ENCODE measurements at places on chromosomes 2 and 18. TPM values are rescaled to one million over a fixed set of nuclear protein-coding genes. Genes with fewer than 3 reads are reported as not detected.
A peak's percentile ranks its signal among the peaks of the same experiment; 100 is the strongest.

- no peak overlapping the region for H3K4me3 ChIP-seq
- H3K27me3 ChIP-seq: no peaks in the 10 kb centered on the region
- H3K4me1 ChIP-seq: no peaks in the 10 kb centered on the region
- H3K27ac ChIP-seq: no peak overlapping the region
- no peak for DNase-seq
Measured at GRCh38 chr2:69780921-69781320, 39.0 kb downstream of the ANXA4 start.

- H3K4me1 ChIP-seq: no peaks in the 10 kb centered on the region
- H3K27ac ChIP-seq: no peak overlapping the region
- DNase-seq: peak; percentile 28
- no peaks in the 10 kb centered on the region for H3K27me3 ChIP-seq
Measured at GRCh38 chr2:239175181-239175580, 225.6 kb downstream of the HDAC4 start.

DNA sequence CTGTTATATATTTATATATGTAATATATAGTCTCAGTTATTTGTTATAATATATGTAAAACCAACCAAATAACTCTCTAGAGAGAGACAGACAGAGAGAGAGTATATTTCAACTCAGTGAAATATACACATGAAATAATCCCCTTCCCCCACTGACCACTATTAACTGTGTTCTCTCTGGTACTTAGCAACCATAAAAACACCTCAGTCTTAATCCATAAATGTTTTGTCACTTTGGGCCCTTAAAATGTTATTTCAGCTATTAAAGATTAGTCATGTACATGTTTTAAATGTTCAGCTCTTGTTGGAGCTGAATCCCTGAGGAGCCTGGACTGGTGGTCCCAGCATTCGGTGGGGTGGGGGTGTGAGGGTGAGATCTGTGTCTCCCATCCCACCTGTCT, 122.2 kb upstream of the MAP3K20 start:
- H3K4me1 ChIP-seq: no peaks in the 10 kb centered on the region
- peak overlapping the region; percentile 69 for H3K27ac ChIP-seq
- H3K4me3 ChIP-seq: no peak overlapping the region
- H3K27me3 ChIP-seq: no peaks in the 10 kb centered on the region
- DNase-seq: no peak

DNA sequence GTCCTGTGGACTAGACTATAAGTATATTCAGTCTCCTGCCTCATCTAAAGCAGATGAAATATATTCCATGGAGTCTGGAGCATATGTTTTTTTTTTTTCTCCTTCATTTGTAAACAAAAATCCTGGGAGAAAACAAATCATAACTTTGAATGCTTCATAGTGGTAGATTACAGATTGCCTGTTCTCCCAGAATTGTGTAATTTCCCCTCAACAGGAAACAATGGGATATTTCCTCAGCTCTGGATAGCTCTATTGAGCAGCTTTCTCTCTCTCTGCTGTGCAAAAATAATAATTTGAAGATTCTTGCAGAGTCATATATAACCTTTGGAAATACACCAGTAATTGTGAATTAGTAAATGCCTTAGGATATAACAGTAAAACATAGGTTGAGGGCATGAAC, 1406.6 kb upstream of the ACVR2A start:
- H3K27ac ChIP-seq: no peak overlapping the region
- no peak for DNase-seq
- H3K27me3 ChIP-seq: no peaks in the 10 kb centered on the region
- H3K4me1 ChIP-seq: no peaks in the 10 kb centered on the region
- no peaks in the 10 kb centered on the region for H3K36me3 ChIP-seq
- H3K4me3 ChIP-seq: no peak overlapping the region

GRCh38 chr2:218371983-218372350, 10.1 kb upstream of the SLC11A1 start:
- H3K27me3 ChIP-seq: no peaks in the 10 kb centered on the region
- no peaks in the 10 kb centered on the region for H3K4me1 ChIP-seq
- no peak for DNase-seq
- H3K36me3 ChIP-seq: no peaks in the 10 kb centered on the region
- H3K4me3 ChIP-seq: no peak overlapping the region

- no peak overlapping the region for H3K27ac ChIP-seq
- H3K36me3 ChIP-seq: no peaks in the 10 kb centered on the region
- DNase-seq: no peak
- H3K27me3 ChIP-seq: no peaks in the 10 kb centered on the region
Measured at GRCh38 chr18:70491734-70492348, 203.0 kb downstream of the SOCS6 start.

- H3K27ac ChIP-seq: no peak overlapping the region
- no peaks in the 10 kb centered on the region for H3K36me3 ChIP-seq
- no peaks in the 10 kb centered on the region for H3K4me1 ChIP-seq
- no peaks in the 10 kb centered on the region for H3K27me3 ChIP-seq
- H3K4me3 ChIP-seq: no peak overlapping the region
Measured at GRCh38 chr2:25338401-25338800, 3.3 kb downstream of the DNMT3A start.

GRCh38 chr2:38473333-38474005, 96.4 kb upstream of the ATL2 start:
- no peaks in the 10 kb centered on the region for H3K36me3 ChIP-seq
- no peak overlapping the region for H3K4me3 ChIP-seq
- no peak for DNase-seq

- H3K4me1 ChIP-seq: no peaks in the 10 kb centered on the region
- H3K27ac ChIP-seq: no peak overlapping the region
- no peak overlapping the region for H3K4me3 ChIP-seq
- DNase-seq: no peak
Measured at GRCh38 chr2:59322005-59322404, 1080.9 kb upstream of the FANCL start.

Gene CTAGE1
- not detected for total RNA-seq

Gene PCARE
- not detected for total RNA-seq

Gene DPYSL5
- not detected for total RNA-seq

All from breast epithelium (tissue), 4 donors.